ENCODE measurements at places on chromosomes 5 and 9.

DNA sequence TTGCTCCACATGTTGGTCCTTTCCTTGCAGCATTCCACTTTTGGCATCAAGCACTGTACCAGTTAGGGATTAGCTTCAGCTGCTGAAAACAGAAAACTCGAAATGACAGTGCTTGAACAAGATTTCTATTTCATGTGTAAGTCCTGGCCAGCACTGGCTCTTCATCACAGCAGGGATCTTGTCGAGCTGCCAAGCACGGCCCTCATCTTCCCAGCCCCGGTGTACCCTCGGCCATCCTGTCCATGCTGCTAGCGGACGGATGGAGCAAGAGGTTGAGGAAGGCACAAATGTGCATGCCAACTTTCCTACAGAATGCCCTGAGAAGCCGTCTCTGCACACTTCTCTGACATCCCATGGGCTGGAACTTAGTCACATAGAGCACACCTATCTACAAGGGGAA is 130.6 kb downstream of the TENT4A start:
- DNase-seq: no peak

- peak; percentile 49 for DNase-seq
These were observed 55.2 kb upstream of the SHISAL2B start for GRCh38 chr5:64634997-64635686.

- DNase-seq: no peak
These were observed 140.6 kb upstream of the RAD23B start for GRCh38 chr9:107142430-107142829.

GRCh38 chr5:102713278-102713677 is 41.8 kb upstream of the PAM start:
- DNase-seq: no peak

DNA sequence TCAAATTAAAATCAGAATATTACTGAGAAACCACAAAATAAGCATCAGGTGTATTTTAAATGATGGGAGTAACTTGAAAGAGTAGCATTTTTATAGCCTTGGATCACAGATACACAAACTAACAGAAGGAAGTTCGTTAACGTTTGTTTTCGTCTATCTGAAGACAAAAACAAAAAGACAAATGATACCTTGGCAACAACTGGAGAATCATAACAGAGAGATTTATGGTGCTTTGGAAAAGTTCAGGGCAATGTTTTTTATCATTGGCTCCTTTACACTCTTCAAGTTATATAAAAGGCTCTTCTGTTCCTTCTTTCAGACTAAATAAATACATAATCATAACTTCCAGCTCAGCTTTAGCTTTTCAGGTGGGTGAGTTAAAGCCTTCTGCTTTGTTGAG is 128.1 kb upstream of the VLDLR start:
- no peak for DNase-seq

GRCh38 chr5:127834554-127834953 is 131.4 kb downstream of the CCDC192 start:
- DNase-seq: no peak

DNA sequence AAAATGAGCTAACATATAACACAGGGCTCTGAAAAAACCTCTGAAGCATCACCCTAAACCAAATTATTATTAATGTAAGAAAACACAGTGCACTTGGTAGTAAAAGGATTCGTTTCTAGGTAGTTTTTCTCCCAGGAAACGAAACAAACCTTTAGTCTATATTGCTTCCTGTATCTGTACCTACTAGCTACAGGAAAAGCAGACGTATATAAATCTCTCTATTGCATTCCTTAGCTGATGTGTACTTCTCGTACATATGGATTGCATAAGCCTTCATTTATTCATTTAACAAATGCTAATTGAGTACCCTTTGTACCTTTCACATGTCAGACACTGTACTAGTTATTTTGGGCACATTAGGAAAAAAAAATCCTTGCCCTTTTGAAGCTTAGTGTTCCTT is 85.0 kb upstream of the RASA1 start:
- DNase-seq: peak; percentile 9

- DNase-seq: no peak
These were observed 51.0 kb downstream of the JADE2 start for GRCh38 chr5:134576386-134577021.

DNA sequence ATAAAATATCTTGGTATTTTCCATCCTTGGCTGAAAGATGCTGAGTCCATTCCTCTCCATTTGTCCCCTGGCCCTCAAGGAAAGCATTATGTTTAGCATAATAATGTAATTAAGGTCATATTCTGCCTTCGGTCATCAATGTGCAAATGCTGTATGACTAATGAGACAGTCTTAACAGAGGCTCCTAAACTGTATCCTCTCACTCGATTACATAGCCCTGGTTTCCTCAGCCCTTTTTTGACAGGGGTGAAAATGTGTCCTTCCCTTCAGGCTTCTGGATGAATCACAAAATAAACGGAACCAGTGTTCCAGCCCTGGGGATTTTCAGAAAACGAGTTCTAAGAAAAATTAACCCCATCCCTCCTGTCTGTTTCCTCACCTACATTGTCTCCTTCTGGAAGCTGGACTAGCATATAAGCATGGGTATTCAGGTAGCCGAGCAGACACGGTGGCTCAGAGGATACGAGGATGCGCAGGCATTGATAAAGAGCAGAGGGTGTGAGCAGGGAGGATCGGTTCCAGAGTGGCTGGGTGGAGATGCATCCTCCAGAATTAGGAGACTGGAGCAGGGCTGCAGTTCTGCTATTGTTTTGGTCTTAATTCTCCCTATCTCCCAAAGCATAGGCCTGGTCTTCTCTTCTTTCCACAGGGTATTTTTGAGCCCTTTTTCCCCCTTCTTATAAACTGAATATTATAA is 742.9 kb downstream of the TLR4 start:
- no peak for DNase-seq

- DNase-seq: no peak
These were observed 11.2 kb downstream of the KLHL9 start for GRCh38 chr9:21324047-21324446.

- DNase-seq: no peak
These were observed 384.8 kb upstream of the MEF2C start for GRCh38 chr5:89267788-89268187.

DNA sequence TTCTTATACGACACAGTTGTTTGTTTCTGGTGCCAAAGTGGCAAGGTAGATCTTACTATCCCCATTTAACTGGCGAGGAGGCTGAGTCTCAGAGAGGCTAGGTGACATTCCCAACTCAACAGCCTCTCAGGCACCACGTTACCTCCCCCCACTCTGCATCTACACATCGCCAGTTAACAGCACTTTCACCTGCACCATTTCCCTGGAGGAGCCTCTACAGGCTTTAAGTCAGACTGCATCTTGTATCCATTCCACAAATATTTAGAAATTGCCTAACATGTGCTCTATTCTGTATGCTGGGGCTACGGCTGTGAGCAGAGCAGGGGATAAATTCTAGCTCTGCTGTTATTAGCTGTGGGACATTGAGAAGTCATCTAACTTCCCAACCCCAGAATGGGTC is 168.6 kb downstream of the INSYN2B start:
- no peak for DNase-seq

DNA sequence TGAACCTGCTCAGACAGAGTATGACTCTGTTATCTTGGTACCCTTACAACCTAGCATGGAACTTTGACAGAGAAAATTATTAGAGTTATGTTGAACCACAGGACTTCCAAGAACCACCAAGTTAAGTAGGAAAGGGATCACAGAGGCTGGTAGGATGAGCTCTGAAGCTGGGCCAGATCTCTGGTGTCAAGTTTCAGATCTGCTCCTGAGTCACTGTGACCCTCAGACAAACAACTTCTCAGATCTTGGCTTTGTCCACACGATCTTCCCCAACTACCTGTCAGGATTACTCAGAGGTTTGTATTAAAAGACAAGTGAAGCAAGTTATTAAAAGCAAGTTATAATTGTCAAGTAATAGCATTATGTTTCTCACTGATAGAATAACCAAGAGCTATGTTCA is 189.0 kb downstream of the SEC61B start:
- DNase-seq: no peak

DNA sequence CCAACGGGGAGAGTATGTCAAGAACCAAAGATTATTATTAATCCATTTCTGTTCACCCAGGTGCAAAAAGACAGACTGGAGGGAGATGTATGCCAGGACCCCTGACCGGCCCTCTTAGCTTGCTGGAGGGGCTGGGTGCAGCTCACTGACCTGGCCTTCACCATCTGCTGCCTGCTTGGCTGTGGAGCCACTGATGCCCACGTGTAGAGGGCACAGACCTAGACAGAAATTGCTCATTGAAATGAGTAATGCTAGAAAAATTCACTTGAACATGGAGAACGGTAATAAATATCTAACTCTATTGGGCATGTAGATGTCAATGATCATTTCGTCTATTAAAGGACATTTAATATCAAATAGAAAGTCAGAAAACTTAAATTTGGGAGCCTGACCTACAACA is 58.8 kb upstream of the ERCC6L2 start:
- no peak for DNase-seq

DNA sequence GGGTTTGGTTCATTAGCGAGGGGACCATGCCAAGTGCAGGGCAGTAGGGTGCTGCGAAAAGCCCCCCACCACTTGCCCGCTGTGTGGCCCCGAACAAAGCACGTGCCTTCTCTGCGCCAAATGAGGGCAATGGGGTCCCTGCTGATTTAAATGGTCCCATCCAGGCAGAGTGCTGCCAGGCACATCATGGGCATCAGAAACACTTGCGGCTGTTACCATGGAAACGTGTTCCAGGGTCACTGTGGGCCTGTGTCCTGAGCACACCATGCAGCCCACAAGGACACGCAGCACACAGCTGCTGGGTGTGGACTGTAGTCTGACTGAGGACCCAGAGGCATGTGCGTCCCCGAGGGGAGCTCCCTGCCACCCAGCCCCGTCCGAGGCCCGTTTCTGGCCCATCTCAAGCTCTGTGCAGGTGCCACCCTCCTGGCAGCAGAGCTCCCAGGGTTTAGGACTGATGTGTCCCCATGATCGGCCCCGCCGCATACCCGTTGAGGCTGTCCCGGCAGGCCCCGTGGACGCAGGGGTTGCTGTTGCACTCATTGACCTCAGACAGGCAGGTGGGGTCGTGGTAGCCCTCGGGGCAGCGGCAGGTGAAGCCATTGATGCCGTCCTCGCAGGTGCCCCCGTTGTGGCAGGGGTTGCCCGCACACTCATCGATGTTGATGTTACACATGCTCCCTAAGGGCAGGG is 31.3 kb upstream of the SEC16A start:
- DNase-seq: no peak

DNA sequence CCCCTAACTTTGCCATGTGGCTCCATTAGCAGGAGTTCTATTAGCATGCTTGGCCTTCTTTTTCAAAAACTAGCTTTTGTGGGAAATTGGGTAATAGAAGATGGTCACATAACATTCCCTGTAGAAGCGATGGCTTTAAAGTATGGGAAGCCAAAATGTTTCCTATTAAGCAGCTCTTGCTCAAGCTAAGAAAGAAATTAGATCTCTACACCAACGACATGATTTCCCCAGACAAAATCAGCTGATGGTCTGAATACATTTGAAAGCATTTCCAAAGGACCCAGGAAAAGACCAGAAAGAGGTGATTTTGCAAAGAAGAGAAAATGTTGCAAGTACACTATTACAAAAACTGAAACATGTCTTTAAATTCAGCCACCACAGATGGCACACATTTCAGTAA is 4.8 kb upstream of the NFIL3 start:
- DNase-seq: no peak

DNA sequence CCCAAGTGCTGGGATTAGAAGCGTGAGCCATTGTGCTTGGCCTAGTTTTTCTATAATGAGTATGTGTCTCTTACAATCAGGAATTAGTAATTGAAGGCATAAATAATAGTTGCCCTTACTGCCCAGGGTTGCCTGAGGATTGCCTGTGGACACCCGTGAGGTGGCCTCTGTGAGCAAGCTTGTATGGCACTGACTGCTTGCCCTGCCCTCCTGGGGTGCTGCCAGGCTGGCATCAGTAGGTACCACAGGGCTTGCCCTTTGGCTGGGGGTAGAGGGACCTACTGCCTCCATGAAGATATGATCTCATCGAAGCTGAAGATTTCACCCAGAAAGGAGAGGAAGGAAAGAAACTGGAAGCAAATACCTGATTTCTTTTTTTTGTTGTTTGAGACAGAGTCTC is 23.8 kb upstream of the PHF19 start:
- DNase-seq: no peak

DNA sequence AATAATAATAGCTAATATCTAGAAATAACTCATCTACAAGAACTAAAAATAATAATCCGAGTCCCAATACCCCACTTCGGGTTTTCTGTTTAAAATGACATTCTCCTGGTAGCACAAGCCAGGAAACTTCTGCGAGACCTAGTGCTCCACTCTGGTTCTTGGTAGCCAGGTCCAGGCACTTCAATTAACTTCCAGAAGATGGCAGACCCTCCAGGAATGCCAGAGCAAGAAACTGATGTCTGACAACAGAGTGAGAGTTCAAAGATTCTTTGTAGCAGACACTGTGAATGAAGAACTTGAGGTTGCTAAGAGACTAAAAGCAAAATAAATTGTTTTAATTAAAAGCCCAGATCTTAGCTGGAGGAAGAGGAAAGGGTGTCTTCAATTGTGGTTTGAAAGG is 1963.3 kb upstream of the CDH9 start:
- DNase-seq: no peak

DNA sequence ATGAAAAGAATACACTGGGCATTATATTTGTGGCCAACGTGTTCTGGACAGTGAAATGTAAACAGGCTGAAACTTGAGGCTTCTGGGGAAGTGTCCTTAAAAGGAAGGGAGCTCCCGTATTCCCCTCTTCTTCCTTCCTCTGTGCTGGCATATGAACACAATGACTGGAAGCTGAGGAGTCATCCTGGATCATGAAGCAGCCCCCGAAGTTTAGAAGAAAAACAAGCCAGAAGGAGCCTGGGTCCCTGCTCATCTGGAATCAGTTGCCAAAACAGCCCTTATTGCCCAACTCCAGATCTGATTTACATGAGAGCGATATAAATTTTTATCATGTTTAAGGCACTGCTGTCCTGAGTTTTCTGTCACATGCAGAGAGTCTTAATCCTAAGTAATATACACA is 65.4 kb upstream of the SLC1A1 start:
- no peak for DNase-seq

GRCh38 chr5:108649646-108650045 is 98.1 kb upstream of the FER start:
- DNase-seq: no peak

GRCh38 chr9:31807574-31808256 is 576.7 kb upstream of the ACO1 start:
- no peak for DNase-seq

- DNase-seq: no peak
These were observed 6.1 kb downstream of the ANXA2R start for GRCh38 chr5:43033841-43034590.
